ENCODE measurements at places on chromosomes 5 and 9.

GRCh38 chr5:111929867-111930266 lies 172.9 kb upstream of the NREP start:
- DNase-seq, result peak; percentile 91

DNA sequence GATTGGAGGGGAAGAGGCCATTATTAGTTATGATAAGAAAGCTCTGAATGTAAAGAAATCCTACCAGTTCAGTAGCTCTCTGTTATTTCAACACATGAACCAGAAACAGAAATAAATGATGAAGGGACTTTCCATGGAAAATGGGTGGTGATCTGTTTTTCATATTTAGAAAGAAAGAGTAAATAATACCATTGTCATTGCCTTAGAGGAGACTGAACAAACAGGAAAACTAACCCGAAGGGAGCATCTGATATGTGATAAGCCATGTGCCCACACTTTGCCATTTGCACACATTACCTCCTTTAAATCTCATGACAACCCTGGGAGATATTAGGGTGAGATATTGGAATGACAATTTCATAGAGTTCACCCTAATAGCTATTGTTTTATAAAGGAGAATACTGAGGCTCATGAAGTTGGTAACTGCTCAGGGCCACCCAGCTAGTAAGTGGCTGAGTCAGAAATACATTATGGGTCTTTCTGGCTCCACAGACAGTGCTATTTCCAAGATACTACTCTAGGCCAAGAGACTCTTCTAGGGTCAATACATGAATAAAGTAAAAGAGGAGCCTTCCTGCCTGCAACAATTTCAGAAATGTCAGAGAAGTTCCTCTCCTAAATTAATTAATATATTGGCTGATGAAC lies 111.0 kb upstream of the SLIT3 start:
- no peak for DNase-seq

- DNase-seq, result no peak
Measured at GRCh38 chr9:136426787-136427186, 12.9 kb downstream of the INPP5E start.

- peak; percentile 22 for DNase-seq
Measured at GRCh38 chr5:84450617-84451414, 66.1 kb upstream of the EDIL3 start.

DNA sequence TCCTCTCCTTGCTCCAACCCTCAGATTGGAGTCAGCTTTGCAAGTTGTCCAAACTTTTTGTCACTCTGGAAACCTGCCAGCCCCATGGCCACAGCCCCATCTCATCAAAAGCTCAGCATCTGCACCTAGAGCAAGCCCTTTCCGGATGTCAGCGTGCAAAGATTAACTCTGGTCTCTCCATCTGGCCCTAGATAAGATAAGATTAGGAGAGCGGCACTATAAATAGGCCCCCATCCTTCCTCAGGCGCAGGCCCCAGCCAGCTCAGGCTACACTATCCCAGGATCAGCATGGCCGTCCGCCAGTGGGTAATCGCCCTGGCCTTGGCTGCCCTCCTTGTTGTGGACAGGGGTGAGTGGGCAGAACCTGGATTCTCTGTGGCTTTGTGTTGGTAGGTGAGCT lies at the start of gene SPINK4:
Gene SPINK4 (plus strand): TSS at position 247 of the 400 bp plus-strand sequence. CDS start 42 bp downstream, at position 289.
- DNase-seq, result no peak

GRCh38 chr5:109743041-109743531 lies 53.4 kb downstream of the MAN2A1 start:
- no peak for DNase-seq

DNA sequence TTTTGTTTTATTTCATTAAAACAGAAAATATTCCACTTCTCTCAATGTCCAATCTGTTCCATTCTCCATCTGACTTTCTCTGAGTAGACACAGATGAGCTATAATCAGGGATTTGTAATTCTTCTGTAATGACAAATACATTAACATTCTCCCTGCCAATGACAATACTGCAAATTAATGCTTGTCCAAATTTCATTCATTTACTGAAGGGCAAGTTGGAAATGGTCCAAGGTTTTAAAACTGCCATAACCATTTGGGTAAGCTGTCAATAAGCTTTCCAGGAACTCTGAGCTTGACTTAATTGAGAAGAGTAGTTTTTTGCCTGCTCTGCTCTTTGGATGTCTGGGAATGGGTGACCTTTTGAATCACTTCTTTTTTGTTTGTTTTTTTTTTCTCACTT lies 253.5 kb downstream of the DMRTA1 start:
- DNase-seq, result no peak

DNA sequence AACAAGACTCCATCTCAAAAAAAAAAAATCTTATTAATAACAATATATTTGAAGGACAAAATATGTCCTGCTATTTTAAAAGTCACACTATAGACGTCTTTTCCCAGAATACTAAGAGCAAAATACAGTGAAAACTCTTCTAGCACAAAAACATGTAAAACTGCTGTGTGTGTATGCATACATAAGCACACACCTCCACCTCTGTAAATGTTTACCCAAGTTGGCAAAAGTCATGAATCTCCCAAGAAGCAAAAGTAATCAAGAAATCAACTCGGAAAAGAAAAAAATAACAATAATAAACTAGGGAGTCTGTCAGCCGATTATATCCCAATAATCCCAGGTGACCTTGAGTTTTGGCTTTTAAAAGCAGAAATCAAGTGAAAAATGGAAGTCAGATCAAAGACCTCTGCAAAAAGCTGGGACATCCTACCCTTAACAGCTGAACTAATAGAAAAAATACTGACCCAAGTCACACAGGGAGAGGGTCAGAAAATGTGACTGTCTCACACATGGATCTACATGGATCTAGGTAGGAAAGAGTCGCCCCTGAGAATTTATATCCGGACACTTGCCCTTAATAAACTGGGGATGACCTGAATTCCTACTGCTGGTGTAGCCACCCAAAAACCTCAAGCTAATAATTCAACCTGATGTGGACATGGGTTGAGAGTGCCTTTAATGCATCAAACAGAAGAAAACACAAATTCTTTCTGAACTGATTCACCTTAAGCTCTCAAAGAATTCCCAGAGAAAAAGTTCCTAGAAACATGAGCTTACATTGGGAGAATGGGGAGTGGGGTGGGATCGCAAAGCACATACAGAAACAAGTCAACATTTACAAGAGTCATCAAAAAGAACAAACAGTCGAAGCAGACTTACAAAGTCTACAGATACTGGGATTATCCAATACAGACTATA lies 29.9 kb downstream of the LPAR1 start:
- DNase-seq, result no peak

- DNase-seq, result no peak
Measured at GRCh38 chr9:29339387-29339786, 1766.1 kb upstream of the C9orf72 start.

GRCh38 chr9:127030814-127031740 lies 91.4 kb downstream of the ANGPTL2 start:
- DNase-seq, result no peak

DNA sequence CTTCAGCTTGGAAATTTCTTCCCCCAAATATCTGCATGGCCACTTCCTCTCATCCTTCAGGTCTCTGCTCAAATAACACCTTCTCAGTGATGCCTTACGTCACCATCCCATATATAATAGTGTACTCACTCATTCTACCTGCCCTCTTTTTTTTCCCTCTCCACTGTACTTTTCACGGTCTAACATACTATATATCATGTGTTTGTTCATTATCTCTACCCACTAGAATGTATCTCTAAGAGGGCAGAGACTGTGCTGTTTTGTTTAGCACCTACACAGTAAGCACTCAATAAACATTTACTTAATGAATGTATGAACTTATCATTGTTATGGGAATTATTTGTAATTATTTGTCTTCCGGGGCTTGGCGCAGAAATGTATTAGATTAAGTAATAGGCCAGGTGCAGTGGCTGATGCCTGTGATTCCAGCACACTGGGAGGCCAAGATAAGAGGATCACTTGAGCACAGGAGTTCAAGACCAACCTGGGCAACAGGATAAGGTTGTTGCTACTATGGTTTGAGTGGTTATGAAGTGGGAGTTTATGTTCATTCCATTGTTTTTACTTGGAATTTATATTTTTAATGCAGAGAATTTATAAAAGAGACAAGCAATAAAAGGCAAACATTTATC lies 6.0 kb upstream of the IL13 start:
- DNase-seq, result no peak

GRCh38 chr5:171524466-171524865 lies 105.0 kb downstream of the FGF18 start:
- no peak for DNase-seq

- DNase-seq, result no peak
Measured at GRCh38 chr5:137155261-137156000, 343.7 kb downstream of the SPOCK1 start.

GRCh38 chr9:73200694-73201452 lies 49.2 kb downstream of the ANXA1 start:
- peak; percentile 33 for DNase-seq

GRCh38 chr9:36154331-36154952 lies 14.7 kb upstream of the CCIN start:
- DNase-seq, result no peak

GRCh38 chr5:61625137-61625561 lies 293.1 kb downstream of the ZSWIM6 start:
- no peak for DNase-seq

DNA sequence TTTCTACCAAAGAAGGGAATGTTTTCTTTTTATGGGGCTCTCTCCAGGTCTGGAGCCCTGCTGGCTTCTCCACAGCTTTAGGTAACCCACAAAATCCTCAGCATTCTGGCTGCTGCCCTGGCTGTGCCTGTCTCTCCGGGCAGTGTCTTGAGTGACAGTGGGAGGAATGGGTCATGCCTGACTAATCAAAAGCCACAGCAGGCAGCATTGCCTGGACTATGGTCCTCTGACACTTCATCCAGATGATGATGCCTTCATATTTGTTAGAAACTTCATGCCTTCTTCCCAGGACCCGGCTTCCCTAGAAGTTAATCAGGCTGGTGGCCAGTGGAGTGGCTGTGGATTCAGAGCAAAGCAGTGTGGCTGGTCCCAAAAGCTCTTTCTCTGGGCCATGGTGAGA lies 32.2 kb upstream of the TGFBI start:
- DNase-seq, result peak; percentile 42

DNA sequence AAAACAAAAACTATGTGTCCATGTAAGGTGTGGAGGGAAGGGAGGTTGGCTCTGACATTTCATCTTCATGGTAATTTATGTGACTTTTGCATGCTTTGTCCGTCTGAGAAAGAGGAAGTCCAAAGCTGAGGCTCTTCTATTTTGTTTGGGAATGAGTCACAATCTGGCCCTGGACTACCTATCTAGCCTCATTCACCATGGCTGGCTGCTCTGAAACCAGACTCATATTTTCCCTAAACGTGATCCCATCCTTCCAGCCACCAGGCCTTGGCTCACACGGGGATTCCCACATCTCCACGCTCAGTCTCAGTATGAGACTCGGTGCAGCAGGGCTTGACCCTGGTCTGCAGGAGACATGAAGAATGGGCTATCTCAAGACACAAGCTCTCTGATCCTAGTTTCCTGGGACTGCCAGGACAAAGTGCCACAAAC lies 672.8 kb downstream of the ACTL7B start:
- peak; percentile 19 for DNase-seq

GRCh38 chr9:124671861-124672260 lies 99.2 kb downstream of the NR6A1 start:
- no peak for DNase-seq

DNA sequence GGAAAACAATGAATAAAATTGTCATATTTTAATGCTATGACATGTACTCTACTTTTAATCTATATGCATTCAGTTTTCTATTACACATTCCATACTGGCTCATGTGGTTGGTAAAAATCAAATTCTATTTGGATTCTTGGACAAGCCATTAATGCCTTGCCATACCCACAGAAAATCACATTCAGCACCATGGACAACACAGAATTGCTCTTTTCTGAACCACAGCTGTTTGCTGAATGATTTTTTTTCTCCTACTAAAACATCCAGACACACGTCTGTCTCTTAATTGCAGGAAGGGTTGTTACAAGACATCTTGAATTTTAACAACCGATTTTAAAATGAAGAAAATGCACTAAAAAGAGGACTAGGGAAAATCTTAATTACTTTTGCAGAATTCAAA lies 675.6 kb downstream of the BRINP1 start:
- DNase-seq, result peak; percentile 3

GRCh38 chr9:16825971-16826625 lies 44.4 kb downstream of the BNC2 start:
- peak; percentile 94 for DNase-seq

- no peak for DNase-seq
Measured at GRCh38 chr9:133981958-133982681, 10.0 kb downstream of the VAV2 start.

DNA sequence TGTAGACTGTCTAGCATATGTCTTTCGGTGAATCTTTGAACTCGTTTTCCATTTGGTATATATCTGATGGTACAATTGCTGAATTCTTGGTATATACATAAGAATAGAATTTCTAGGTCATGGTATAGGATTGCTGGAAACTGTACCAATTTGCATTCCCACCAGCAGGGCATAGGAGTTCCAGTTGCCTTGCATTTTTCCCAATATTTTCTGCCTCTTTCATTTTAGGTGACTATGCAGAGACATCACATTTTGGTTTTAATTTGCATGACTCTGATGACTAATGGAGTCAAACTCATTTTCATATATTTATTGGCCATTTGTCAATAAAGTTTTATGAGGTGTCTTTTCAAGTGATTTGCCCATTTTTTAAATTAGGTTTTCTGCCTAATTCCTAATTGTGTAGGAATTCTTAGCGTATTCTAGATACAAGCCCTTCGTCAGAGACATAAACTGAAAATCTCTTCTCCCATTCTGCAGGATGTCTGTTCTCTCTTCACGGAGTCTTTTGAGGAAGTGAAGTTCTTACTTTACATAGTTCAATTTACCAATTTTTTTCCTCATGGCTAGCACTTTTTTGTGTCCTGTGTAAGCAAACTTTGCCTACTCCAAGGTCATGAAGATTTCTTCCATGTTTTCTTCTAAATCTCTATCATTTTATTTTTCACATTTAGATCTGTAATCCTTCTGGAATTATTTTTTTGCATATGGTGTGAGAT lies 28.9 kb upstream of the PDCD1LG2 start:
- no peak for DNase-seq

GRCh38 chr9:93575796-93576257 lies 557 bp upstream of the PHF2 start:
- DNase-seq, result no peak

- peak; percentile 81 for DNase-seq
Measured at GRCh38 chr5:166625210-166625865, 1666.1 kb upstream of the WWC1 start.

- peak; percentile 52 for DNase-seq
Measured at GRCh38 chr9:110802416-110803035, 133.9 kb downstream of the MUSK start.

- DNase-seq, result no peak
Measured at GRCh38 chr9:75198436-75198835, 110.1 kb downstream of the OSTF1 start.
